Osteocyte (in vitro differentiated cells): ENCODE measurements at places on chromosomes 3 and 15.

DNA sequence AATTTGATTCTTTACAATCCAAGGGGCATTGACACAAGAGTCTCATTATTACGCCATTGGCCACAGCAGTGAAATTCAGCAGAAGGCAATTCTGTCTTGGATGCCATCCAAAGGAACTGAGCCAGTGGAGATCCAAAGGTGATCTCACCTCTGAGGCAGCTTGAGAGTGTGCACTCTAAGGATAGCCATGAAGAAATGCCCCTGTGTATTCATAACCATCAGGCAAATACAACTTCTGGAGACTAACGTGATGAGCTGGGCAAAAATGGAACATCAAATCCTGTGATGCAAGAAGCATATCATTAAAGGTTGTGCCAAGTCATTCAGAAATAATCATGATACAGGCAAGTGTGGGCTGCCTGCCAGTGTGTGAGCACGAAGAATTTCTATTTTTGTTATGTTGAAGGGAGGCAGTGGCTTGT, 41.4 kb downstream of the ROBO2 start:
- peak overlapping the region; percentile 20 for H3K27ac ChIP-seq
- no peak overlapping the region for H3K4me3 ChIP-seq

DNA sequence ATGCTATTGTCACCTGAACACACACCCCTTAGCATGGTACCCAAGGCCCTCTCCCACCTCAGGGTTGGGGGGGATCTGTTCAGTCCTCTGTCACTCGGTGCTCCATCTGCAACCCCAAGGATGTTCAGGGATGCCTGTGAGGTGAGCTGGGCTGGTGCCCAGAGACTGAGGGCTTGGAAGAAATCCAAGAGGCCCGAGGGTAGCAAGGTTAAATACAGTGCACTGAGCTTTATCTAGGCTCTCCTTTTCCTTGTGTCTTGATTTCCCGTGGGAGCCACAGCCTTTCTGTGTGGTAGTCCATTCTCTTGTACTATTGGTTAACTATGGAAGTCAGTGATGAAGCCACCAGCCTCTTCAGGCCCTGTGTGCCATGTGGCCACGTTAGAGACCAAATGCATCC, 18.7 kb upstream of the WNT5A start:
- H3K4me1 ChIP-seq: no peaks in the 10 kb centered on the region
- peaks cover 30% of the 10 kb centered on the region for H3K27me3 ChIP-seq
- no peaks in the 10 kb centered on the region for H3K36me3 ChIP-seq
- H3K27ac ChIP-seq: no peak overlapping the region

- H3K36me3 ChIP-seq: peaks cover 4% of the 10 kb centered on the region
- no peak for DNase-seq
- no peak overlapping the region for H3K27ac ChIP-seq
- no peak overlapping the region for H3K4me3 ChIP-seq
- peaks cover 47% of the 10 kb centered on the region for H3K27me3 ChIP-seq
Measured at GRCh38 chr3:32814361-32814760, 3.4 kb upstream of the TRIM71 start.

DNA sequence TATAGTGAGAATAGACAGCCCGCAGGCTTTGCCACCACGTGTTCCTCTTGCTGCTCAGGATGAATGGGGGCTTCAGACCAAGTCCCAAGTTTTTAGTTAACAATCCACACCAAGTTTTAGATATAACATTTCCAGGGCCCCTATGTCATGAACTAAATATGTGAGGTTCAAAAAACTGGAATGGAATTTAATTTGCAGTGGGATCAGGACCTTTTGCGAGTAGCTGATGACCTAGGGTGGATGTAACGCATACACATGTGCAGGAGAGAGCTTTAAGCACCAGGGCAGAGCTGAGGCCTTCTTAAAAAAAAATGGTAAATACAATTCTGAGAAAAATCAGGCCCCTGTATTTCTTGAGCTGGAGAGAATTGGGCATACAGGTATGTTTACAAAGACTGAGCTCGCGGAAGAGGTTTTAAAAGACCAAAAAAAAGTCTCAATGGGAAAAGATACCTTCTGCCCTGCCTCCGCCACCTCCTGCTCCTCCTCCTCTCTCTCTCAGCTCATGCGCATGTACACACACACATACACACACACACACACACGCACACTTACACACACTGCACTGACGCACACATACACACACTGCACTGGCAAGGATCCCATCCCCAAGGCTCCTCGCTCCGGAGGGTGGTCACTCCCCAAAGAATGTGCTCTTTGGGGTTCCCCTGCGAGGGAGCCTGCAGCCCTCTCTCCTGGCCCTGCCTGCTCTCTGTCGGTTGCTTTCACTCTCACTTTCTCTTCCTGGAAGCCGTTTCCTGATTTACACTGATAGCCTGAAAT, 48.2 kb upstream of the IGF1R start:
- H3K27me3 ChIP-seq: peaks cover 33% of the 10 kb centered on the region
- no peaks in the 10 kb centered on the region for H3K36me3 ChIP-seq
- peak overlapping the region; percentile 81 for H3K4me3 ChIP-seq
- H3K4me1 ChIP-seq: peaks cover 10% of the 10 kb centered on the region
